ENCODE measurements at places on chromosomes 11 and 22.

DNA sequence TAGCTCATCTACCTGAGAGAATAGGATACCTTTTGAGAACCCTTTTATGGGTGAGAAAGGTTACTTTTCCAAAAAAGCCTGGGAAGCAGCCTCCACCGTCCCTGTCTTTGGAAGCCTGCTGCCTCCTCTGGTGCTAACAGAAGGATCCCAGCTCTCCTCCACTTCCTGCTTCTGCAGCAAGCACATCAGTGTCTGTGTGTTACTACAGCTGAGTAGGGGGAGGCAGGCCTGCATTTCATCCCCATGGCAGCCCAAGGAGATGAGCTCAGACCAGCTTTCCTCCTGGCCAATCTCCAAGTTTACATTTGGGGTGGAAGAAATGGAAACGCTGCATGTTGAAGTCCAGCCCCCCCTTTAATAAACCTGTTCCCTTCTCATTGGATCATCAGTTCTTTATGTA lies 7.4 kb upstream of the CCDC34 start:
- DNase-seq: no peak

DNA sequence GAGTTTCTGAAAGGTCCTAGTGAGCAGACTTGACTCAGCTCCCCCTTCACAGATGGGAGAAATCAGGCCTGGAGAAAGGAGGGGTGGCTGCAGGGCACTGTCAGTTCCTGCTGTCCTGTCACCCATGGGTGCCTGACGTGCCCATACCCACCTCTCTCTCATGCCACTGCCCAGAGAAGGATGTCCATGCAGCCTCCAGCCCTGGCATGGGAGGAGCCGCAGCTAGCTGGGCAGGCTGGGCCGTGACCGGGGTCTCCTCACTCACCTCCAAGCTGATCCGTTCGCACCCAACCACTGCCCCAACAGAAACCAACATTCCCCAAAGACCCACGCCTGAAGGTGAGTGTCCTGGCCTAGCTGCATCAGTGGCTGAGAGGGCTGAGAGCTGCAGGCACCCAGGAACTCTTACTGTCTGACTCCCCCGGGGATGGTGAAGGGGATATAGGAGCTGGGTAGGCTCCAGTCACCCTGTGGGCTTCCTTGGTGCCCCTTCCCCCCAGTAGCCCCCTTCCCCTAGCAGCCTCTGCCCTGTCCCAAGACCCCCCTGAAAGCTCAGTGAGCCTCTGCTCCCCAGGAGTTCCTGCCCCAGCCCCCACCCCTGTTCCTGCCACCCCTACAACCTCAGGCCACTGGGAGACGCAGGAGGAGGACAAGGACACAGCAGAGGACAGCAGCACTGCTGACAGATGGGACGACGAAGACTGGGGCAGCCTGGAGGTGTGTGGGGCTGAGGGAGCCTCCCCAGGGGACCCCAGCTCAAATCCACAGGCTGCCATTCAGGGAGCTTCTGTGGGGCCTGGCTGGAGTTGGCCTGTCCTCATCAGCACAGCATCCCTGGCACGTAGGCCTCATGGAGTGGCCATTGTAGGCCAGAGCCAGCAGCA lies 11.8 kb downstream of the SCYL1 start:
- DNase-seq: no peak

GRCh38 chr11:115652496-115652895 lies 148.3 kb upstream of the CADM1 start:
- DNase-seq: no peak

- peak; percentile 22 for DNase-seq
These were observed 988 bp downstream of the TNRC6B start for GRCh38 chr22:40178417-40179409.

DNA sequence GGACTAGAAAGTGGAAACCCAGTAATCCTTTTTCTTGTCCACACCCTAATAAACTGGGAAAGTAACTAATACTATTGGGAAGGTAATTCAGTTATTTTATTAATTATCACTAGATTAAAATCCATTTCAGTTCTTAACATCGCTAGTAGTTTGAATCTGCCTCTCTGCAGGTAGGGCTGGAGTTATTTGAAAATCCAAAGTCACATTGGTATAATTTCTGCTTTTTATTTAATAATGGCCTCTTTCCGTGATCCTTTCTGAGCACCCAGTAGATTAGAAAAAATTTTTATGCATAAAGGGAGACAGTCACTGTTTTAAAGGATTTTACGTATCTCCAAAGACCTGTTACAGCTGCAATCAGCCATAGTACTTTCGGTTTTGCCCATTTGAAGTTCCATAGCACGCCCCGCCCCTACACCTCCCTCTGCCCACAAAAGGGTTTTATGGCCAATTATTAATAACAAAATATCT lies 605 bp upstream of the COPB1 start:
- DNase-seq: peak; percentile 45

GRCh38 chr11:121270001-121270678 lies 22.4 kb upstream of the SC5D start:
- no peak for DNase-seq

DNA sequence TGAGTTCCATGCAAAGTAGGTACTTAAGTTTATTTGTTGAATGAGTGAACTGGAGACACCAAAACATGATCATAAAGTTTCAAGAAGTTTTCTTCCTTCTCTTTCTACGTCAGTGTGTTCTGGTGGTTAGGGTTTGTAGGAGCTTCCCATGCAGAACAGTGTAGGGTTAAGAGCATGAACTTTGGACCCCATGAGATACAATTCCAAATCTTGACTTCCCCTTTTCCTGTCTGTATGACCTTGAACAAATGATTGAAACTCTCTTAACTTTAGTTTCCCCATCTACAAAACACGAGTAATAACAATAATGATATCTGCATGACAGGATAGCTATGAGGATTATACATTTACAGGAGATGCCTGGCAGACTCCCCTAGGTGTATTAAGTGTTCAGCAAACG lies 41.0 kb upstream of the TENM4 start:
- DNase-seq: no peak

- peak; percentile 48 for DNase-seq
These were observed at the start of gene RTN4R for GRCh38 chr22:20268279-20269012. Gene RTN4R, minus strand, starts transcription at chr22:20268318. Its CDS starts 226 bp downstream, at chr22:20268092.

GRCh38 chr11:69971741-69972140 lies 106.4 kb upstream of the ANO1 start:
- no peak for DNase-seq

GRCh38 chr11:134153147-134153905 lies 70.4 kb downstream of the NCAPD3 start:
- no peak for DNase-seq

GRCh38 chr11:125286486-125286885 lies 121.9 kb downstream of the PKNOX2 start:
- no peak for DNase-seq
